ENCODE measurements at places on chromosomes 6 and 20.

DNA sequence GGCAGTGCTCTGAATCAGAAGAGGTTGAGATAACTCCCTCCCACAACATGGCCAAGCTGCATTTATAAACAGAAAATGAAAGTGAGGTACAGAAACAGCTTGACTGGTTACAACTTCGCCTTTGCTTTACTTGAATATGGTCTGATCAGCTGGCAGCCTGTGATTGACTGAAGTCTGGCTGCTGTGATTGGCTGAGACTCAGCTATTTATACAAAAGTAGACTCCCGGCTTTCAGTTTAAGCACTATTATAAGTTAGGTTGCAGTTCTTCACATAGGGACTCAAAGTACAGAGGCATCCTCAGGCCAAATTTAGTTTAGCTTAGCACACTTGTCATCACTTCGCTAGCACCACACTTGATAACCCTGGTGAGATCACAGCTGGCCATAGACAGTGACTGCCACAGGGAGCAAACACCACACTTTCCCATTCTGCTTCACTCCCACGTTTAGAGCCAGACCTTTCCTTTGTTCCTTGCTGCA is 362.6 kb downstream of the EPM2A start:
- peak; percentile 55 for DNase-seq

- DNase-seq = no peak
Observed at GRCh38 chr6:54248319-54248718, 59.9 kb upstream of the TINAG start.

GRCh38 chr6:157438611-157439111 is 57.7 kb downstream of the ZDHHC14 start:
- DNase-seq = no peak

DNA sequence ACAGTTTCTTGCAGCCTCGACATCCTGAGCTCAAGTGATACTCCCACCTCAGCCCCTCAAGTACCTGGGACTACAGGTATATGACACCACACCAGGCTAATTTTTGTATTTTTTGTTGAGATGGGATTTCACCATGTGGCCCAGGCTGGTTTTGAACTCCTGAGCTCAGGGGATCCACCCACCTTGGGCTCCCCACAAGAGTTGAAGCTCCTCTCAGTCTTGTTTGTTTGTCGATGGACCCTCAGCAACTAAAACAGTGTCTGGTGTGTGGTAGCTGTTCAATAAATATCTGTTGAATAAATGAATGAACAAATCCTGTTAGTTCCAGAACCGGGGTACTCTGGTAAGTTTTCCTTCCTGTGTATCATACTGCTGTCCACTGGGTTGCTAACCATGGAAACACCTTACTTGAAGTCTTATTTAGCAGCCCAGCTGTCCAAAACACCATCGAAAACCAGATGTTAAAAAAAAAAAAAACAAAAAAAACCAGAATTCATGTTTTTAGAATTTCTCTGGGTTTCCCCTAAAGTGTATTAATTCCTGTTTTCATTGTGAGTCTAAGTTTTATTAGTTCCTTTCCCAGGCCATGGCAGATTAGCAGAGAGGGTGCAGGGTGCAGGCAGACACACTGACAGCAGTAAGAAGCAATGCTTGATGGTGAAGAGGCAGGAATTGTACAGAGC is 7.8 kb upstream of the EZR start:
- no peak for DNase-seq

GRCh38 chr6:137362878-137363804 is 131.1 kb downstream of the OLIG3 start:
- peak; percentile 34 for DNase-seq

DNA sequence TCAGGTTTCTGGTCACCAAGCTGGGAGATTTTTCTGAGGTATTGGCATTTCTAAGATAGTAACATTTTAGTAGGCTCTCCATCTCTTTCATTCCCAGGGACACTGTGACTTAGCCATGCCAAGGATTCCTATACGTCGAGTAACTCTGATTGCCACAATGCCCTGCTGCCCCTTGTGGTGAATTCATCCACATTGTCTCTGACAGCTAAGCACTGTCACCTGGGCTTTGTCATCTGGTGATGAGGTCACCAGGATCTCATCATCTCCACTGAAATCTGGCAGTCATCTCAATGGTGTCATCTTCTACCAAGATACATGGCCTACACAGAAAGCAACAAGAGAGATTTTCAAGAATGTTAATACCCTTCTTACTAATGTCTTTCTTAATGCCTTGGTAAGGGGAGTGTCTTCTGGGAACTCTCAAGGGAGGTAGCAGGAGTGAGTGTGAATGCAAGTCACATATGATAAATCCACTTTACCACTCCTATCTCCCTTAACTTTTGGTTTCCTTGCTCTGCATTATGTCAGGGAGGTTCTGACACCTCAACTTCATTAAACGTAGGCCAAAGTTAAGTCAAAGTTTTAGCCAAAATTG is 246.7 kb downstream of the CD109 start:
- peak; percentile 72 for DNase-seq

DNA sequence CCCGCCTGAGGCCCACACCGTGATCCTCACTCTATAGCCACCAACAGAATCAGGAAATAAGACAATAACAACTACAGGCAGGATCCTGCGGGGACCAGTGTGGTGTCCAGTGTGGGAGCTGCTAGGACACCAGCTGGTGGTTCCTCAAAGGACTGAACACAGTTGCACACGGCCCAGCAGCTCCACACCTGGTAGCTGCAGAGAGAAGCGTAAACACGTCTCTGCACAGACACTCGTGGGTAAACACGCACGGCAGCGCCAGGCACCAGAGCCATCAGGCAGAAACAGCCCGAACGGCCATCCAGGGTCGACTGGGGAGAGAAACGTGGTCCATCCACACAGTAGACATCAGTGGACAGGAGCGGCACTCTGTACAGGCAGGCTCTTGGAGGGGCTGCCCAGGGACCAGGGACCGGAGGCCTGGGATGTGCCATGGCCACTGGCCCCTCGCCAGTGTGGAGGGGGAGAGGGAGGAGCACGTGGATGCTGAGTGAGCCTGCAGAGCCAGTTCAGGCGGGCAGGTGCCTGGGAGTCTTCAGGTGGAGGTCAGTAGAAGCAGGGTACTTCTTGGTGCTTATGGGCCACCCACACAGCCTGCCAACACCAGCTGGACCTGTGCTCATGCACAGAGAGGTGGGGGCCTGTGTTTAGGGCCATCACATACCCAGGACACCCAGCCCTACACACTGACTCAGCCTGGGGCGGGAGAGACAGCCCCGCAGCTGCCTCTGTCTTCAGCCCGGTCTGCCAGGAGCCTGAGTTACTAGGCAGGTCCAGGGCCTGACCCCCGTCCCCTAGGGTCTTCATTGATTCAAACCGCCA is 7.4 kb upstream of the LAMA5 start:
- DNase-seq = no peak

DNA sequence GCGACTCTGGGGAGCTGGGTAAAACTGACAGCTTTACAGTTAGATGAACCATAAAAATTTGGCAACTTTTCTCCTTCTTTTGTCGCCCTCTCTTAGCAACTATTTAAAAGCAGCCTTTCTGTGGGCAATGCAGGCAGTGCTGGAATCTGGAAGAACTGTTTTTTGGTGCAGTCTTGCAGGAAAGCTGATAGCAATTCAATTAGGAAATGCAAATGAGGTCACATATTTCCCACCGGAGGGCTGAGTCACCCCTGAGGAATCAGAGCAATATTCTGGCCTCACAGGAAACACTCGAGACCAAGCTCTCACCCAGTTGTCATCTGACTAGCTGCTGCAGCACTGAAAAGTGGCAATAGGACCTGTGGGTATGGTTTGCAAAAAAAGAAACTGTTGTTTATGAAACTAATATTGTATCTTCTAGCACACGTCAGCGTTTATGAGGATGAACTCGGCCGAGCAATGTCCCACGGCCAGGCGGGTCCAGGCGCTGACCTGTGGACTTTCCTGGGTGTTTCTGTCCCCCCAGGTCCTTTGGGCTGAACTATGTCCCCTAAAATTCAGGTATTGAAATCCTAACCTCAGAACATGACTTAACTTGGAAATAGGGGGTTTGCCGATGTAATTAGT is 312.3 kb downstream of the TAF4 start:
- DNase-seq = peak; percentile 67

GRCh38 chr6:108254433-108255410 is 6.1 kb downstream of the SNX3 start:
- no peak for DNase-seq

DNA sequence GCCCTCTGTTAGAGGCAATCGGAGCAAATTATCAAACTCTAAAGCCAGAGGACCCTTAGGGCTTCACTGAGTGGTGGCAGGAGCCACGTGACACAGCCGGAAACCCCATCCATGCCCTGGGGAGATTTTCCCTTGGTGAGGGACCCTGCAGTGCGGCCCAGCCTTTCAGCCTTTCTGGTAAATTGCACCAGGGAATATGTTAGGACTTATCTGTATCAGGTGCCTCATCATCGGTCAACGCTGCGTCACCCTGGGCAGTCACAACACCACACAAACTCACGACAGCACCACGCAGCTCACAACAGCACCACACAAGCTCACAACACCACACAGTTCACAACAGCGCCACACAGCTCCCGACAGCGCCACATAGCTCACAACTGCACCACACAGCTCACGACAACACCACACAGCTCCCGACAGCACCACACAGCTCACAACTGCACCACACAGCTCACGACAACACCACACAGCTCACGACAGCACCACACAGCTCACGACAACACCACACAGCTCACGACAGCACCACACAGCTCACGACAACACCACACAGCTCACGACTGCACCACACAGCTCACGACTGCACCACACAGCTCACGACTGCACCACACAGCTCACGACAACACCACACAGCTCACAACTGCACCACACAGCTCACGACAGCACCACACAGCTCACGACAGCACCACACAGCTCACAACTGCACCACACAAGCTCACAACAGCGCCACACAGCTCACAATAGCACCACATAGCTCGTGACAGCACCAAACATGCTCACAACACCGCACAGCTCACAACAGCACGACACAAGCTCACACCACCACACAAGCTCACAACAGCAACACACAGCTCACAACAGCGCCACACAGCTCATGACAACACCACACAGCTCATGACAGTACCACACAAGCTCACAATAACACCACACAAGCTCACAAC is 199.0 kb downstream of the DLL1 start:
- DNase-seq = no peak

DNA sequence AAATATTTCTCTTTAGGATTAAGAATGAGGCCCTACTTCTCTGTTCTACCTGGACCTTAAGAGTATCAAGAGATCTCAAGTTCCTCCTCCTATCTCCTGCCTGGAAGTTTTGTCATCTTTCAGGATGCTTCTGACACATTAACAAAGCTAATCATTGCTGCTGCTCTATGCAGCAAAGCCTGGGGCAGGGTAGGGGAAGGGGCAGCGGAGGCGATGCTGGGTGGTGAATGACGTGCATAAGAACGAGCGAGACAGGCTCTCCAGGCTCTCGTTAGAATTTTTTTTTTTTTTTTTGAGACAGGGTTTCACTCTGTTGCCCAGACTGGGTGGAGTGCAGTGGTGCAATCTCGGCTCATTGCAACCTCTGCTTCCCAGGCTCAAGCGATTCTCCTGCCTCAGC is 31.2 kb downstream of the FERMT1 start:
- DNase-seq = no peak

- DNase-seq = no peak
Observed at GRCh38 chr6:165184192-165184979, 125.0 kb downstream of the C6orf118 start.

- DNase-seq = no peak
Observed at GRCh38 chr6:162459985-162460384, 267.6 kb downstream of the PRKN start.

- DNase-seq = peak; percentile 50
Observed at GRCh38 chr6:122869437-122870024, 80.5 kb downstream of the SMPDL3A start.

DNA sequence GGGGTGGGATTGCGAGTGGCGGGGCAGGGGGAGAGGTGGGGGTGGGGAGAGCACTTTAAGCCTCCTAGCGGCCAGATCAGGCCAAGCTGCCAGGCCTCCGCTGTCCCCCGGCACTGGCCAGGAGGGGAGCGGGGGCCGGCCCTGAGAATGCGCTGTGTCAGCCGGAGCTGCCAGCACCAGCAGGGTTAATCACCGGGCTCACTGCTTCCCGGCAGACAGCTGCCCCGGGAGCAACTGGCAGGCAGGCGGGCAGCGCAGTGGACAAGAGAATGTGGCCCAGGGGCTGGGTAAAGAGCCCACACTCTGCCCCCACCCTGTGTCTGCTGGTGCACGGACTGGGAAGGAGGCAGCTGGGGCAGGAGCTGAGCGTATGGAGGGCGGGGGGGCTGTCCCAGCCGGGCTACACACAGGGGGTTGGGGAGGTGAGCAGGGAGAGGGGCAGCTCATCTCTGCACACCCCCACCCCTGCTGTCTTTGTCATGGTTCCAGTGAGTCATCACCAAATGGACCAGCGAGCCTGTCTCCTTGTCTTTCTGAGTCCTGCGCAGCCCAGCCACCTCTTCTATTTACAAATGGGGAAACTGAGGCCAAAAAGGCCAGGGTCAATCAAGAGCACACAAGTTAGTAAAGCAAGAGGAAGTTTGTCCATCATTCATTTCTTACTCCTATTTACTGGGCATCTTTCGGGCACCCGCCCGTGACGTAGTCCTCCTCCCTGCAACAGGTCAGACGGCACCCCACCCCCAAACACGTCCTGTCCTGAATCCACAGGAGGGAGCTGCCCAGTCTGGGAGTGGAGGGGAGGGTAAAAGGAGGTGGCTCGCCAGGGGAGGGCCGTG is 2.1 kb upstream of the LAMA5 start:
- DNase-seq = peak; percentile 78

DNA sequence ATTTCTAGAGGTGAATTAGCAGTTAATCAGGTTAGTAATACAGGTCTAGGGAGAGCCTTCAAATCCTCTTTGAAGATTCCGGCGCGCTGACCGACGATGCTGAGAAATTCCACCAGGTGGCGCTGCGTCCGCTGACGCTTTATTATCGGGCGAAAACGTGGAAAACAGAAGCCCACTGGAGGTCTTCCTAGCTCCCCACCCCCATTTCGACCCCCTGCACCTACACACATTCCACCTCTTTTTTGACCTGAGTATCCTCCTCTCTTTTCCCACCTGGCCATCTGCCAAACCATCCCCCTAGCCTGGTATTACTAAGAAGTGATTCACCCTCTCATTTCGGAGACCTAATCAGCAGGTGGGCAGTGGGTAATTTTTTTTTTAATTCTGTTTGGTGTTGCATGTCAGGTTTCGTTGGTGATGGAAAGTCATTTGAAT is 65.4 kb upstream of the RIN2 start:
- DNase-seq = peak; percentile 74

GRCh38 chr6:30470968-30471367 is 18.3 kb upstream of the HLA-E start:
- no peak for DNase-seq

DNA sequence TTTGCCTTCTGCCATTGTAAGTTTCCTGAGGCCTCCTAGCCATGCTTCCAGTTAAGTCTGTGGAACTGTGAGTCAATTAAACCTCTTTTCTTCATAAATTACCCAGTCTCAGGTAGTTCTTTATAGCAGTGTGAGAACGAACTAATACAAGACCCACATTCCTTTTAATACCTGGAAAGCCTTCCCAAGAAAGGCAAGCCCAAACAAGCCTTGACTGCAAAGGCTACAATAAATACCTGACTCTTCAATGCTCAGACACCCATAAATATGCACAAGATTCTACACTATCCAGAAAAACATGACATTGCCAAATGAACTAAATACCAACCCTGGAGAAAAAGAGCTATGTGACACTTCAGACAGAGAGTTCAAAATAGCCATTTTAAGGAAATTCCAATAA is 338.8 kb downstream of the HAO1 start:
- DNase-seq = no peak

Measured in HT1080 (cell line).